ENCODE measurements at places on chromosomes 16 and 17.

GRCh38 chr16:86952769-86953168 lies 364.4 kb downstream of the C16orf95 start:
- DNase-seq = peak; percentile 51

DNA sequence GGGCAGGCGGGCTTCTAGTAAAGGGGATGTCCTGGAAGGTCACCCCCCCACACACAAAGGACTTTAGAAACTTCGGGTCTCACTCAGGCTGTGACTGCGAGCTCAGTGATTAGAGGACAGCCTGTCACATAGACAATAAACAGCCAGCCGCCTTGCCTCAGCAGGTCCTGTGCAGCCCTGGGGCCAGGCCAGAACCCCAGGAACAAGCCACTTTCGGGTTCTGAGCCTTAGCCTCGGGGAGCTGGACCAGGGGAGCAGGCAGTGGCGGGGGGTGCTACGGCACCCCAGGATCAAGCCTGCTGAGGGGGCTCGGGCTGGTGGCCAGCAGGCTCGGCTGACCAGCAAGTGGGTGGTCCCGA lies 1.1 kb downstream of the GAS7 start:
- no peak for DNase-seq

DNA sequence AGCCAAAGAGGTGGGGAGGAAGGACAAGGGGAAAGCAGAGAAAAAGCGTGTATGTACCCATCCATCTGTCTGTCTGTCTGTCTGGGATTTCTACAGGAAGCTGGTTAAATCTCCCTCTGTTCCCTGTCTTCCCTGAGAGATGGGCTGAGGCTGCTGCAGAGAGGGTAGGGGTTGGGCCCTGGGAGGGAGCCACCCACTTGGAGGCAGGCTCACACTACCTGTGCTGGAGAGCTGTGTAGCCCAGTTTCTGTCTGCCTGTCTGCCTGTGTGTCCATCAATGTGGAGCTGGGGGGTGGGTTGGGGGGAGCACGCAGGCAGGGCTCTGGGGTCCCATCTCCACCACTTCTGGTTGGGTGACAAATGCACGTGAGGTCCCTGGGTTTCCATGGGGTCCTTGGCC lies 18.6 kb upstream of the C17orf113 start:
- DNase-seq = no peak

DNA sequence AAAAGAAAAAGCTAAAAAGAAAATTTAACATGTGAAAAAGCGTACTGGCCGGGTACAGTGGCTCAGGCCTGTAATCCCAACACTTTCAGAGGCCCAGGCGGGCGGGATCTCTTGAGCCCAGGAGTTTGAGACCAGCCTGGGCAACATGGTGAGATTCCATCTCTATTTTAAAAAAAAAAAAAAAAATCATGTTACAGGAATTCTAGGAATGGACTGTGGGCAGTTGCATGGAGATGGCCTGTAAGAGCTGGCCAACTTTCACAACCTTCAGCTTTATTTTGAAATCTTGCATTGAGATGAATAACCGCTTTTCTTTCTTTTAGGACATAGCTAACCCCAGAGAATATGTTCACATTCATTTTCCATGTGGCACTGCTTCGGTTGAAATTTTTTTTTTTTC lies 8.2 kb upstream of the CIAO3 start:
- DNase-seq = peak; percentile 82

GRCh38 chr17:33523577-33523981 lies 230.5 kb upstream of the ASIC2 start:
- DNase-seq = no peak

- no peak for DNase-seq
These were observed 14.7 kb downstream of the TMEM11 start for GRCh38 chr17:21199311-21199710.

- peak; percentile 76 for DNase-seq
These were observed 10.1 kb upstream of the STAC2 start for GRCh38 chr17:39235555-39236449.

GRCh38 chr16:79788949-79789348 lies 188.4 kb upstream of the MAF start:
- no peak for DNase-seq

- no peak for DNase-seq
These were observed 15.5 kb downstream of the ERCC4 start for GRCh38 chr16:13935408-13935807.

GRCh38 chr16:23679274-23679985 lies 741 bp downstream of the PLK1 start:
- DNase-seq = peak; percentile 55

GRCh38 chr17:13626703-13627102 lies 25.0 kb upstream of the HS3ST3A1 start:
- DNase-seq = peak; percentile 51

DNA sequence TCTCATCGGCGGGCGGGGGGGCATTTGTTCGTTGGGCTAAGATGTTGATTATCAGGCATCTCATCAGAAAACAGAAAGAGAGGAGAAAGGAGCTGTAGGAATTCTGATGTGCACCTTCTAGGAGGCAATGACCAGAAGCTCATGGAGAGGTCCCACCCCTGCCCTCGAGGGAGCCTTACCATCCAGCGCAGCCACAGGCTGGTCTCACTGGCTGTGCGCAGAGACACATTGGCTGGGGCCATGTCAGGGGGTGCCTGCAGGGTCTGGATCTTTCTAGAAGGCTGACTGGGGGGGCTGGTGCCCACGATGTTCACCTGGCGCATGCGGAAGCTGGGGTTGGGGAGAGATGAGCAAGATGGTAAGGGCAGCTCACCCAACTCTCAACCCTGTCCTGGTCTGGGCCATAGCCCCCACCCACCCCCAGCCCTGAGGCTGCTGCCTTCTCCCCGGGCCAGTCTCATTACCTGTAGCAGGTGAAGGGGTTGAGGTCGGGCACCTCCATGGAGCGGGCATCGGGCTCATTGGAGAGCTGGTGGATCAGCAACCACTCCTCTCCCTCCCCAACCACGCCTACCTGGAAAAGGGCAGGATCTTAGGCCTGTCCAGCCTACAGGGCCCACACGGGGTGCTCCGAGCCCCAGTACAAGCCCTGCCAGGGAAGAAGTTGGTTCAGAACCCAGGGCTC lies 86.2 kb upstream of the CDC42EP4 start:
- DNase-seq = no peak

DNA sequence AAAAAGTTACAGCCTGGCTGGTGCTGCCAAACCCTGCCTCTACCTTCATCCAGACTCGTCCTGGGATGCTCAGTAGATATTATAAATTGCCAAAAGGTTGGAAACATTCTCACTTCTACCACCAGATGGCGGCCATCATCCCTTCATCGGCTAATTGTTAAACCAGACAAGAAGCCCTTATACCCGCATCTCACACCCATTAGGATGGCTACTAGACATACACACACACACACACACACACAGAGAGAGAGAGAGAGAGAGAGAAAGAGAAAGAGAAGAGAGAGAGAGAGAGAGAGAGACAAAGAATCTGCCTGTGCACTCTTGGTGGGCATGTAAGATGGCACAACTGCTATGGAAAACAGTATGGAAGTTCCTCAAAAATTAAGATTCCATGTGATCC lies 15.0 kb upstream of the SCIMP start:
- peak; percentile 72 for DNase-seq

All from hepatic stellate cell (primary cell).